Renal pelvis (tissue), 12 donors: ENCODE measurements at places on chromosomes 2 and 18.

DNA sequence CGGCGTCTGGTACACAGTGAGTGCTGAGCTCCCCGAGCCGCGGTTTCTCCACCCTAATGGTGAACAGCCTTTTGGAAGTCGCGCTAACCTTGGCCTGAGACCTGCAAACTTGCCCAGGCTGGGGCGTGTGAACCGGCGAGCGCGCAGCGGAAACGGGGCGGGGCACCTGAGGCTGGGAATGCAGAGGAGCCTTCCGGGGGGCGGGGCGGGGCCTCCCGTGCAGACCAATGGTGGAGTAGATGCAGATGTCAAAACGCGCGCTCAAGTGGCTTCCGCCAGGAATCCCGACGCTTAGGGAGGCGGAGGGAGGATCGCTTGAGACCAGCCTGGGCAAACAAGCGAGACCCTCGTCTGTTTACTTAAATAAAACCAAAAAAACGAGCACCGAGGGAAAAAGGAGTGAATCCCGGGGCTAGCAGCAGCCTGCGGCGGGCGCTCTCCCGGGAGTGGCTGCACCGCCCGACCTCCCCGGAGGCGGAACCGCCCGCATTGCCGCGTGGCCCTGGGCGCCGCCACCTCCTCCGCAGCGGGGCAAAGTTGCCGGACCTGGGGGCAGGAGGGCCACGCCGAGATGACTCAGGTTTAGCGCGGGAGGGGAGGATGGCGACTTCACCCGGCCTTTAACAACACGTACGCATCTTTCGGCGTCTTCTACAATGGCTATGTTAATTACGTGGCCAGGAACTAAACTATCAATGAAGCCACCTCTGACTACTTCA is 2.2 kb upstream of the RRM2 start:
- peak; percentile 93 for DNase-seq

DNA sequence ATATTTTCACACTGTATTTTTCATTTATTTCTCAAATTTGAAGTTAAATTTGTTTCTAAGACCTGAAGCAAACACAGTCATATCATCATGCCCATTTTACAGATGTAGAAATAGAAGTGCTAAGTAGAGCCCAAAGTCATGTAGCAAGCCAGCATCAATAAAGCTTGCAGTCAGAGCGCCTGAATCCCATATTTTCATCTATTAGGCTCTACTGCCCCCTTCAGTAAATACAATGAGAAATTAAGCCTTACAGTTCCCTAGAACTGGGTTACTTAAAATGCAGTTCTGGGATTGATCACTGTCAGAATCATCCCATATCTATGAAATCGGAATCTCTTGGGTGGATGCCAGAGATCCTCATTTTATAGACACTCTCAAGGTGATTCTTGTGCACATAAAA is 419.9 kb downstream of the TGIF1 start:
- peak; percentile 54 for DNase-seq

DNA sequence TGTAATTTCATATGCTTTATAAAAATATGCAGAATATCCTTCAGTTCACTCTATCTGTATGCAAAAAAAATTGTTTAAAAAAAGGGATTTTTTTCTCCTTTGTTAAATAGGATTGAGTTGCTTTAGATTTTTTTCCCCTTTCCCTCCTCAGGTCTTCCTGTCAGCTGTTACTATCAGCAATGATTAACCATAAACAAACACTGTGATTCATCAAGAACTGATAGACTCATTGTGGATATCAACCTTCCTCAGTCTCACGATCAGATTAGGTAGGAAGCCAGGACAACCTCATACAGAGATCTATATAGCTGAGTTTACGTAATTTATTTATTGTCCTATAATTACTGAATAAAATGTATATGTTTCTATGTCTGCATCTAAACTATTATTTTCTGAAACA is 2136.2 kb upstream of the CELF4 start:
- no peak for DNase-seq

DNA sequence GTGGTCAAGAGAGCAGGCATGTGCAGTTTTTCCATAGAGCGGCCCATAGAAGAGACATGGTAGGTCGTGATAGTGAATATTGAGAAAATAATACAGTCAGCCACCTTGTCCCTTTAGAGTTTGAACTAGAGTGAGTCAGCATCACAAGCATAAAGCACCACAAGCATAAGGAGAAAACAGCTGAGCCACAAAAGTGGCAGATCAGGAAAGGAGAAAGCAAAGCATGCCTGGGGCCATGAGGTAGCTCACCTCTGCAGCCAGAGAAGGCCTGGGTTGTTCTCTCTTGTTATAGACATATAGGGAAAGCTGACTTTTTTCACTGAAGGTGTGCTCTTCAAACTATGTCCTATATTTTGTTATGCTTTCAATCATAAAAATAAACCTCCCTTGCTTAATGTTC is 879.0 kb downstream of the DSC3 start:
- DNase-seq: no peak

DNA sequence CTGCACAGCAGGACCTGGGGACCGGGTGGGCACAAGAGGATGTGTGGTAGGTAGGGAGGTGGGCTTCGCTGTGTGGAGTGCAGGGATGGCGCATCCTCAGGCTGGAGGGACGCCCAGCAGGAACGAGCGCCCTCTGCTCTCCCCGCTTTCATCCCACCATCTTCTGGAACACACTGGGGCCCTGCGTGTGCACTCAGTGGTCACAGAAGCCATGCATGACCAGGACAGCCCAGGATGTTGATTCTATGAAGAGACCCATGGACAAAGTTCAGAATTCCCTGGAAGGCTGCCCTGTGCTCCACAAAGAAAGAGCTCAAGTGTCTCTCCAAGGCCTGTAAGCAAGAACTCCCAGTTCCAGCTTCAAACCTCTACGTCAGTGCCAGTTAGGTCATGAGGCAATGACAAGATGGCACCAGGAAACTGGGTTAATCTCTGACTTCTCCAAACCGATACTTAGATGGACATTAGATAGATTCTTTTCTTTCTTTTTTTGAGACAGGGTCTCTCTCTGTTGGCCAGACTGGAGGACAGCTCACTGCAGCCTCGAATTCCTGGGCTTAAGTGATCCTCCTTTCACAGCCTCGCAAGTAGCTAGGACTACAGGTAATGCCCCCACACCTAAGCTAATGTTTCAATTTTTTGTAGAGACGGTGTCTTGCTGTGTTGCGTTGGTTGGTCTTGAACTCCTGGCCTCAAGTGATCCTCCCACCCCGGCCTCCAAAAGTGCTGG is 3.4 kb downstream of the SLC66A2 start:
- DNase-seq: no peak

DNA sequence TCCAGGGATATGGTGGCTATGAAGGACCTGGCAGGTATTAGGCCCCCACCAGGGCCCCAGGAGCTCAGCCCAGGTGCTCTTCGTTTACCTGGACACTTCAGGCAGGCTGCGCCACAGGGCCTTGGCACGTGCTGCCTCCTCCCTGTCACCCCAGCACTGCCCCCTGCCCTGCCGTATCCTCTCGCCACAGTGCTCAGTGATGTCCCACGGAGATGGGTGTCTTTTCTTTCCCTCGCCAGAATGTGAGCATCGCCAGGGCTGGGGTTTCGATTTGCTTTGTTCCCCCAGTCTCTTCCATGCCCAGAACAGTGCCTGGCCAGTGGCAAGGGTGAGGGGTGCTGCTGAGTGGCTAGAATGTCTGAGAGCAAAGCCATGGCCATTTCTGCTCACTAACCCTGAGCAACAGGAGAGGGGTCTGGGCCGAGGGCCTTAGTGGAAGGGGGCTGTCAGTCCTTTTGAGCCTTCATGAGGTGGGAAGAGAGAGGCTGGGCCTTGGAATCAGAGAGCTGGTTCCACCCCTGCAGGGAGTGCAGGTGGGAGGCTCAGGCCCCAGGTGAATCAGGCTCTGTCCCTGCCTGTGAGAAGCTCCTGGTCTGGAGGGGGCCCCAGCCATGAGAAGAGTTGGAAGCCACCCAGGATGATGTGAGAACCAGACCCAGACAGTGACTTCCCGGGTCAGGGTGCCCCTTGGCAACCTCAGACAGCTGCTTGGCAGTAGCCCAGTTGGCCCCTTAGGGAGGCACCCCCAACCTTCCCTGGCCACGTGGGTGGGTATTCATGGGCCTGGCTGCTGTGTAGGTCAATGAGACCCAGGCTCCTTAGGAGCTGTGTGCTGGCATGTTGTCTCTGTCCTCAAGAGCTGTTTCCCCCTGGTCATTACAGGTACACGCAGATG is 129.9 kb upstream of the HS6ST1 start:
- DNase-seq: no peak

DNA sequence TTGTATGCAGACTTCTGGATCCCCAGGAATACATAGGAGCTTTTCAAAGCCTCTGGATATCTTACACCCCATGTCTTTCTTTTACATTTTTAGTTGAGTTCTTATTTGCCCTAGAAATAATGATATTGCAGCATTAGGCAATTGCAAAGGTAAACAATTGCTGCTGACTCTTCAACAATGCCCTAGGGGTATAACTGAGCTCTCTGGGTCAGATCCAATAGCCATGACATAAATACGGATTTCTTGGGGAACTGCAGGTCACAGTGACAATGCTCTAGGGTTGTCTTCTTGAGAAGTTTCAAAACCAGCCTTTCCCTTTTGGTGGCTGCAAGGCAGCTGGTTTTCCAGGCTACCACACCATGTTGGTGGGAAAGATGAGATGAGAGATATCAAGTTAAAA is 16.5 kb upstream of the OR6B3 start:
- no peak for DNase-seq

GRCh38 chr18:79964330-79965118 is at the start of gene HSBP1L1:
HSBP1L1 (plus strand) TSS chr18:79964643; CDS start chr18:79964736, 93 bp downstream.
- DNase-seq: peak; percentile 62

DNA sequence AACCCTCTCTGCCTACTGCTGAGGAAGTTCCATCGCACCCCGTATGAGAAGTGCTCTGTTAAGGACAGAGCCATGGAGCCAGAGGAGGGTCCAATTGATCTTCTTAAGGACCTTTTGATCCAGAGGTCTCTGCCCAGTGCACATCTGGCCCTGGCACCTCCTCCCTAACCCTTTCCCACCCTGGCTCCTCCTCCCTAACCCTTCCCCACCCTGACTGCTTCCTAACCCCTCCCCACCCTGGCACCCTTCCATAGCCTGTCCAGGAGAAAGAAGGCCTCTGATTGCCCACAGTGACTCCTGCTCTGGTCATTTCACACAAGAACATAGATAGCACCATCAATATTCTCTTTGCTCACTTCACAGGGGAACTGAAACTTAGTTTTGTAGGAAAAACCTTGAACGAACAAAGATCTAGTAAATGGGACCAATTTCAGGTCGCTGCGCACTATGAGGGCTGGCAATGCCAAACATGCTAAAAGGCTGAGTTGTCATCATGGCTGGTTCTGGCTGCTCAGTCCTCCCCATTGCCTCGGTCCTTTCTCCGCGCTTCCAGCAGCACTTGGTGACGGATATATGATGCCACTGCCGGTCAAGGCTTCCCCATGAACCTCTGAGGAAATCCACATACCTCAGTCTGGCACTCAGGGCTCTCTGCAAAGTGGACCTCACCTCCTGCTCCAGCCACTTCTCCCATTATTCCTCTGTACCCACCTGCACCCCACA is 49.2 kb downstream of the PKDCC start:
- DNase-seq: no peak

DNA sequence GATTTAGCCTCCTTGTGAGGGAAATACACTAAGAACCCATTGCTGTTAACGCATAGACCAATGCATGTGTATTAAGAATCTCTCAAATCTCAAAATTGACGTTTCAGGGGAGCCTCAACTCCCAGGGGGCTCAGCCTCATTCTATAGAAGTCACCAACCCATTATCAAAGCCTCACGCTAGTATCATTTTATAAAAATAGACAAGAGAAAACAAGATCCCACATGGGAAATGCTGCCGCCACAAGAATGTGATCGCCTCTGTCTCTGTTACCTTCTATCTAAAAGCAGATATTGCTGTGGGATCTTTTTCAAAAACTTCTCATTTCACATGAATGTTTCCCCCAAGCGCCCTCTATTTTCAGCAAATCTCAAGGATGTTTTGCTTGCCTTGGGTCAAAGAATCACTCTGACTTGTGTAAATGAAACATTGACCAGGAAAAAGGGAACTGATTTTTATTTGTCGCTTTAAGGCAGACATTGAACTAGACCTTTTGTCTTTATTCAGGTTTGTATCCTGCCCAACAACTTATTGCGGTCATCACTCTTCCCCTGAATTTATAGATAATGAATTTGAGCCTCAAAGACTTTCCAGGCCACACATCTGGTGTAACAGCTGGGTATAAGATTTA is 679.0 kb upstream of the ID2 start:
- no peak for DNase-seq

DNA sequence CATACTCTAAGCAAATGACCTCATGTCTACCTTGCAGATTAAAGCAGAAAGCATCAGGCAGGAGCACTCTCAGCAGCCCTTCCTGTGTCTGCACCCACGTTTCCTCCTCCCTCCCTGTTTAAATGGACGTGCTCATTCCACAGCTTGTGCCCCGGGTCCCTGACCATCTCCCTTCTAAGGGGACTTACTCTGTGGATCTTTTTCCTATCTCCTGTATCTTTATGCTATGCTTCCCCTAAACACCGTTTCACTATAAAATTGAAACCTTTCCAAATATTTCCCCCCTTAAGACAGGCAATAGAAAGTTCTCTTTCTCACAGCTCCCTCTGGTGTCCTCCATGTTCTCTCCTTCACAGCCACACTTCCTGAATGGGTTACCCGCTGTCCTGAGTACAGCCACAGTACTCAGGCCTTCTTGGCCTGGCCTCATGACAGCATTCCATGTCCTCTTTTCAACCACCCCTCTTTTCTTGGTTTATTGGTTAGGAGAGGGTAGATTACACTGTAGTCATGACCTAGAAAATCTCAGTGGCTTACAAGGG is 41.1 kb downstream of the TMEM185B start:
- DNase-seq: no peak

- peak; percentile 78 for DNase-seq
Measured at GRCh38 chr2:30231996-30232800, 864 bp downstream of the LBH start.

DNA sequence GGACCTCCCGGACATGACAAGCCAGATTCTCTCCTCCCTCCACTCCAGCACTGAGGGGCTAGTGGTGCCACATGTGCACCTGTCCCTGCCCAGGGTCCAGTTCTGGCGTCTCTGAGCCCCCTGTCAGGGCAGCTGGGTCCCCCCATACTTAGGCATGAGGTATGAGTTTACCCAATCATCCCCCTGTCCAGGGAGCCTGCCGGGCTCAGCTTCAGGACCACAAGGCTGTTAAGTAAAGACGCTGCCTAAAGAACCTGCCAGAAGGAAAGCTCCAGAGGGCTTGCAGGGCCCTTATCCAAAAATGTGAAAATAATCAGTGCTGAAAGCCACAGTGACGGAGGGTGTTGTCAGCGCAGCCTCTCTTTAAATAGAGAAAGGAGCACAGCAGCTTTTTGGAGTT is 40.0 kb downstream of the SH3BP4 start:
- no peak for DNase-seq

- no peak for DNase-seq
Measured at GRCh38 chr18:1014509-1014908, 109.8 kb downstream of the ADCYAP1 start.

GRCh38 chr2:159573846-159574606 is 42.3 kb downstream of the BAZ2B start:
- DNase-seq: no peak

GRCh38 chr2:30255466-30256408 is 24.4 kb downstream of the LBH start:
- DNase-seq: no peak

- no peak for DNase-seq
Measured at GRCh38 chr2:70024284-70024683, 62.9 kb upstream of the ASPRV1 start.
